ENCODE measurements at places on chromosomes 4 and X. TPM values are rescaled to one million over a fixed set of nuclear protein-coding genes. Genes with fewer than 3 reads are reported as not detected.

Gene DCAF8L2
- 1.8 TPM for total RNA-seq

Gene BEX1
- total RNA-seq = 5.4 TPM

DNA sequence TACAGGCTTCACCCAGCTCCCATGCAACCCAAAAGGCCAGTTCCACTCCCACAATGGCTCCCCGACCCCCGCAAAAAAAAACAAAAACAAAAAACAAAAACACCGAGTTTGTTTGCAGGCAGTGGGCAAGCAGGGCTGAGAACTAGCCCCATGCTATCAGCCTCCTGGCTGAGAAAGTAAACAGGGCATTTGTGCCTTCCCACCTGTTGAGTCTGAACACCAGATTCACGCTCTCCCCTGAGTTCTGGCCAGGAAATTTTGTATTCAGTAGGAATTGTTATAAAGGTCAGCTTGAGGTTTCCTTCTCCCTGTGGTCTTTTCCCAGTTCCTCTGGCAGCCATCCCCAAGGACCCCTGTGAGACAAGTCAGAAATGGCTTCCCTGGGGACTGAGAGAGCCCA is 1066.5 kb downstream of the GLUD2 start:
- DNase-seq = no peak

Gene MXD4
- total RNA-seq = 10.9 TPM

GRCh38 chrX:150547375-150548115 is 20.9 kb upstream of the MTM1 start:
- DNase-seq = no peak

Gene ATP8A1
- 0.40 TPM for total RNA-seq

DNA sequence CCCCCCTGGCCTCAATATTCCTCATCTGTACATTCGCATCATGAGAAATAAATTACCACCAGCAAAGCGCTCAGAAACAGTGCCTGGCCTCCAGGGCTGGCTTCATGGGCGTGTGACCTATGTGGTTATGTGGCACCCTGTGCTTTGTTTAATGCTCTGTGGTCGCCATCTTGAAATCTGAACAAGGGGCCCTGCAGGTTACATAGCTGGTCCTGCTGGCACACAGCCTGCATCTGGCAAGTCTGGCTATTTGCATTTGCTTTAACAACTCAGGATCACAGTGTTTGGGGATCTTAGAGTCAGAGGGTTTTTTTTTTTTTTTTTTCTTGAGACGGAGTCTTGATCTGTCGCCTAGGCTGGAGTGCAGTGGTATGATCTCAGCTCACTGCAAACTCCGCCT is 9.9 kb downstream of the FOXP3 start:
- DNase-seq = no peak

DNA sequence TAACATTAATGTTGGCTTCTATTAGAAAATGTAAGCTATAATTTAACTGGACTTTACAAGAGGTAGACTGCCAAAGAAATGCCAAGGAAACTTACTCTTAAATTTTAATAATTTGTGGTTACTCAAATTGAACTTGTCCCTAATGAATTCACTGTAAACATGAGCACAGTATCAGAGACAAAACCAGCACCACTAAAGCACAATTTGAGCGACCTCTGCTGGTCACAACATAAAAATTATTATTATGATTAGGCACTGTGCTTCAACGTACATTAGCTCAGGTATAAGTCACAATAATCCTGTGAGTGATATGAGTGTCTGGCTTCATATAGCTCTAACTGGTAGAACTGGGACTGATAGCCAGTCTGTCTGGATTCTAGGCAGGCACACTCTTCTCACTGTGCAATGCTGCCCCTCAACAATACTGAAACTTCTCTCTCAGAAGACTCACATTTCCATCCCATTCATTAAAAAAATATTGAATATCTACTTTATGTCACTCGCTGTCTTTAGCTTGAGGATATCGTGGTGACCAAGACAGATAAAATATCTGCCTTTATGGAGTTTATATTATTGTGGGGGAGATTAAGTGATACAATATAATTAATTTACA is 8.0 kb downstream of the NUDT6 start:
- DNase-seq = peak; percentile 72

DNA sequence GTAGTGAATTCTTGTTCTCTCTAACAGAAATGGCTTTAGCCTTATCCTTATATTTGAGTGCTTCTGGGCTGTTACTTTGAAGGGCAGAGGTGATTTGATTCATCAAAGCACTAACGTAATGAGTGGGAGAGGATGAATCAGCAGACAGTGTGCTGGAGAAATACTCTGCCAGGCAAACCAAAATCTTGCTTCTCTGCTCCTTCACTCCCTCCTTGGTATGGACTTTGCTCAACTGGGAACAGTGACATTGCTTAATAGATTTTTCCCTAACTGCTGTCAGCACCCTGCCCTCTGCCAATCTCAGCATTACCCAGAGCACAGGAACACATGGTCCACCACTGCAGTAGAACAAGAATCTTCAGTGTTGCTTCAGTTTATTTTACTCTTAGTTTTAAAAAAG is 56.0 kb downstream of the PDLIM5 start:
- DNase-seq = no peak

DNA sequence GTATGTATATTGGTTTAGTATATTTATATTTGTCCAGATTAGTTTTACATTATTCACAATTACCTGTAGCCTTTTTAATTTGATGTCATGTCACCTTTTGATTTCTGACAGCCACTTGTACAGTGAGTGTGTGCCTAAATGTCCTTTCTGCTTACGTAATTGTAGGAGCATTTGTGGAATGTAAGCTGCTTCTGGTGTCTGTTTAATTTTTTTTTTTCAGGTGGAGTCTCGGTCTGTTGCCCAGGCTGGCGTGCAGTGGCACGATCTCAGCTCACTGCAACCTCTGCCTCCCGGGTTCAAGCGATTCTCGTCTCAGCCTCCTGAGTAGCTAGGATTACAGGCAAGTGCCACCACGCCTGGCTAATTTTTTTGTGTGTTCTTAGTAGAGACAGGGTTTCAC is 91.2 kb upstream of the XAGE2 start:
- no peak for DNase-seq

Gene UGT2B28
- total RNA-seq = not detected

- DNase-seq = no peak
These were observed 54.0 kb upstream of the AMELX start for GRCh38 chrX:11239230-11239629.

Gene CHRNA9
- not detected for total RNA-seq

GRCh38 chr4:53967986-53968385 is 96.4 kb downstream of the CHIC2 start:
- DNase-seq = no peak

- DNase-seq = no peak
These were observed 223.1 kb upstream of the TAPT1 start for GRCh38 chr4:16449406-16449805.

- DNase-seq = no peak
These were observed 71.2 kb downstream of the TRPC5 start for GRCh38 chrX:112011376-112011775.

GRCh38 chr4:10032625-10033024 is 11.3 kb upstream of the SLC2A9 start:
- DNase-seq = no peak

DNA sequence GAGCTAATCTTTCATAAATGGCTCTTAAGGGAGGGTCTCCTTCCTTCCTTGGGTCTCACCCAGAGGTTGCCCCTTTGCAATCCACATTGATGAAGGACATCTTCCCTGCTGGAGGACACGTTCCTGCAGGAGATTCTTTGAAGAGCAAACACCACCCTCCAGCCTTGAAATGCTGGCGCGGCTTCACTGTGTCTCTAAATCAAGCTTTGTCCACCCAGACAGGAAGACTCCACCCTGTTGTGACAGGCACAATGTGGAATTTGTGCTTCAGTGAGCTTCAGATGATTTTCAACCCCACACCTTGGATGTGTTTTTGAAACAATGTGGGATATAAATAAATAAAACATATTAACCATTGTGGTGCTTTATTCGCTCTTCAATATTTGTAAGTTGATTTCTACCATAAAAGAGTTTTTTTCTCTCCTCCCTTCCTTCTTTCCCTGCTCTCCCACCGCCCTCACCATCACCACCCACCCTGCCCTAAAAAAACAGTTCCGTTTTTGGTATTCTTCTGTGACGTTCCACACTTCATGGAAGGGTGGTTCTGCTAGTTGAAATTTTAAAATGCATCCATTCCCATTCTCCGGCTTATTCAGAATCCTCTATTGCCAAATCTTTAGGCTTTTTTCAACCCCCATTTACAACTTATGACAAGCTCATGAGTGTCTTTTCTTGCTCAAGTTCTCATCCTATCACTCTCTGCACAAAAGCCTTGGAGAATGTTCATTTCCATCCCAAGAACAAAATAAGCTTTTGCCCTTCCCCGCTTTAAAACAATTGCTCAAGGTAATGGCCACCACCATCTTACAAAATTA is 264.3 kb downstream of the RAPGEF2 start:
- DNase-seq = no peak

Gene NDNF
- not detected for total RNA-seq

Gene SASH3
- not detected for total RNA-seq

GRCh38 chr4:54063737-54064316 is 578 bp downstream of the CHIC2 start:
- DNase-seq = peak; percentile 17

- DNase-seq = no peak
These were observed 1.6 kb upstream of the IDUA start for GRCh38 chr4:985123-985830.

Gene SLC2A9
- not detected for total RNA-seq

- DNase-seq = no peak
These were observed 1.4 kb upstream of the CEP135 start for GRCh38 chr4:55947254-55947882.

GRCh38 chr4:77859256-77859655 is 3.4 kb upstream of the MRPL1 start:
- DNase-seq = no peak

Gene ZNF518B
- 19.6 TPM for total RNA-seq

DNA sequence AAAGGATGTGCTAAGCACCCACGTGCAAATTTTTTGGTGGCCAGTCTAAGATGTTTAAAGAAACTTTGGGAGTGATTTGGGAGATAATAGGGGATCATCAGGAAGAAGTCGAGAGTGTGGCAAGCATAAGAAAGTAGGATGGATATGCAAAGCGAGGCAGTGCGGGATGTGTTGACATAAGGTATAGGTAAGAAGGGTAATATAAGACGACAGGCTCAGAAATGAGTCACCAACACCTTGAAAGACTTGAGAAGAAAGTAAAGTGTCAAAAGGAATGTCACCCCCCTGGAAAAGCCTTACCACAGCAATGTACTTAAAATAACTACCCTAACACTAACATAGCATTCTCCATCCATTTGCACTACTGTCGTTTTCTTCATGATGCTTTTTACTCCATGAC is 69.8 kb upstream of the BMP2K start:
- DNase-seq = no peak

DNA sequence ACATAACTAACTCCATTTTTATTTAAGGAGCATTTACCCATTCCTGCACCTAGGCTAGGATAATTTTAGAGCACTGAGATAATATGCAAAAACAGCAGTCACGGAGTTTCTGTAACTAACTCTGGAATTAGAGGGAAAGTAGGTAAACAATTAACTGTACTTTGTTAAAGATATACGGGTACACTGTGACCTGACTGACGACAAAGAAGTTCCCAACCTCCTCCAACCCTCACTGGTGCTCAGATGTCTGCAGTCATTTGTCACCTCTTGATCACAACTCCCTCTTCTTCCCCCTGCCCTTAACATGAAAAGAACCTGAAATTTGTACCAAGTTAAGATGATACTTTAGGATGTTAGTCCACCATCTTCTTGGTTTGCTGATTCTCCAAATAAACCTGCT is 42.0 kb upstream of the TAPT1 start:
- DNase-seq = no peak

DNA sequence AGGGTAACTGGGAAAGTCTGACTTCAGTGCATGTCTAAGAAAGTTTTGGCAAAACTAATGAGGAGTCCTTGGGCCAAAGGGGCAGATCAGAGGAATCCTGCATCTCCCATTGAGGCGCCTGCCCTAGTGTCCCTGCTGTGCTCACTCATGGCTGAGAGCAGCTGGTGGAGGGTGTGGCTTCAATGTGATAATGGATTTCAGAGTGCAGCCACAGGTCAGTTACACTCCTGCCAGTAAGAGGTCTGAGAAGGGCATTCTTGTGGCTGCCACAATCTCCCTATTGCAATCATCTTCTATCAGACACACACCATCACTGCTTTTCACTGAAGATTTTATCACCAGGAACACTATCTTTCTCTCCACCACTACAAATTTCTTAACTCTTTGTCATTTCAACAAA is 457.1 kb downstream of the MID1IP1 start:
- DNase-seq = no peak

DNA sequence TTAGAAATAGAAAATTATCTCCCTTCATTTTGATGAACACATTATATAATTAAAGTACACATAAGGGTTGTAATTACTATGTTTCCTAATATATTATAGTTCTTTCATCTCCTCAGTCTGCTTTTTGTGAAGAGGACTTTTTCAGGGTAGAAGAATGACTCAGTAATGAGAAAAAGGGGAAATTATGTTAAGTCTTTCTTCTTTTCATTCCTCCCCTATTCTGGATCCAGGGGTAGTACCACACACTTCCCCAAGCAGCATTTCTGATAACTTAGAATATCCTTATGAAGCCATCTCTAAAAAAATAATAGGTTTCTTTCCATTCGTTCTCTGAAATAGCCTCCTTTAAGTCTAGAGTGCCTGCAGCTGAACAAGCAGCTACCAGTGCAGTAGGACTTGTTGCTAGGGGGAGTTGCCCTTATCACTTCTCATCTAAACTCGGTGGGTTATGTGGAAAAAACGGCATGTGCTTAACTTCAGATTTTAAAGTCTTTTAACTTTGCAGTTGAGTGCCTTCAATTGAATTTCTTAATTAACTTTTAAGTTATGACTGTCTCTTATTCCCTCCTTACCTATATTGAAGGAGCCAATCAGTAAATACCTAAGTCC is 184.8 kb downstream of the ARHGAP24 start:
- no peak for DNase-seq

DNA sequence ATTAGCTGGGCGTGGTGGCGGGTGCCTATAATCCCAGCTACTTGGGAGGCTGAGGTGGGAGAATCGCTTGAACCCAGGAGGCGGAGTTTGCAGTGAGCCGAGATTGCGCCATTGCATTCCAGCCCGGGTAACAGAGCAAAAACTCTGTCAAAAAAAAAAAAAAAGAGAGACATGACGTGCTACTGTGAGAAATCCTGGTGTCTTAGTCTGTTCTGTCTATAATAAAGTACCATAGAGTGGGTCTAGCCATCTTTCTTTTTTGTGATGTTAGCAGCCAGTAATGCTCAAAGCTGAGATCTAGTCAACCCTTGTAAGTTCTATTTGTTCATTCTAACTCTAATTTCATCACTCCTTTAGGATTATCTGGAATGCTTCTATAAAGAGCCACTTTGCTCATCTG is 38.9 kb downstream of the CLDN34 start:
- DNase-seq = no peak

Gene LETM1
- total RNA-seq = 45.9 TPM

Gene TMSB15C
- total RNA-seq = 0.24 TPM

Gene FLNA
- 108 TPM for total RNA-seq

DNA sequence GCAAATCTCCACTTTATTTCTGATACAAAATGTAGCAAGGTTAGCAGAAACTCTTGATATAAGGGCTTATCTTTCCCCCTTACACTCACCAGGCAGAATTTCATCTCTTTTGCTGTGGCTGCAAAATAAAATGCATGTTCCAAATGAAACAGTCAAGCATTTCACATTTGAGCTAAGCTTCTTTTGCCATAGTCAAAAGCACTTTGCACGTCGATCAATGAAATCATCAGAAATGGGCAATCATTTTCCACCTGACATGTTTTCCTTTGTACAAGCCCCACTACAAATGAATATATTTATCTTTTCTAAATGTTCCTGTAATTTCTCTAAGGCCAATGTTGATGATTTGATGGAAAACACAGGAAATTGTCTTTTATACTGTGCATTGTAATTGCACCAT is 178.4 kb downstream of the ANKRD50 start:
- no peak for DNase-seq

GRCh38 chr4:166042510-166043055 is 169.5 kb downstream of the TLL1 start:
- no peak for DNase-seq

Data from SK-MEL-5 (cell line).